Dermis microvascular lymphatic vessel endothelial cell (primary cell): ENCODE measurements at places on chromosomes 4 and X. TPM values are rescaled to one million over a fixed set of nuclear protein-coding genes. Genes with fewer than 3 reads are reported as not detected.

DNA sequence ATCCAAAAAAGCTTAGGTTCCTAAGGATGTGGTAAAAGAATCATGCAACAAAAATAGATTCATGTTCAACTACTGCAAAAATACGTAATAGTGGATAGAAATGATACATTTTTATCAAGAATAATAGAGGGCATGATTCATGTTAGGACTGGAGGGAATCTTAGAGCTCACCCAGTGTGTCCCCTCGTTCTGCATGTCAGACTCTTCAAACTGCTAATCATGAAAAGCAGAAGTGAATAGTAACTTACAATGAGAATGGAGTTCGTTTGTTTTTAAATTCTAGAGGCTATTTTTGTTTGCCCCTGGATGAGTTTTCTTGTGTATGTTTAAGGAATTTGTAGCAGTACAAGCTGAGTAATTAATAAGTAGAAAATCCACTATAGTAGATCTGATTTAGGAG is 79.4 kb downstream of the MSL3 start:
- no peak for DNase-seq

DNA sequence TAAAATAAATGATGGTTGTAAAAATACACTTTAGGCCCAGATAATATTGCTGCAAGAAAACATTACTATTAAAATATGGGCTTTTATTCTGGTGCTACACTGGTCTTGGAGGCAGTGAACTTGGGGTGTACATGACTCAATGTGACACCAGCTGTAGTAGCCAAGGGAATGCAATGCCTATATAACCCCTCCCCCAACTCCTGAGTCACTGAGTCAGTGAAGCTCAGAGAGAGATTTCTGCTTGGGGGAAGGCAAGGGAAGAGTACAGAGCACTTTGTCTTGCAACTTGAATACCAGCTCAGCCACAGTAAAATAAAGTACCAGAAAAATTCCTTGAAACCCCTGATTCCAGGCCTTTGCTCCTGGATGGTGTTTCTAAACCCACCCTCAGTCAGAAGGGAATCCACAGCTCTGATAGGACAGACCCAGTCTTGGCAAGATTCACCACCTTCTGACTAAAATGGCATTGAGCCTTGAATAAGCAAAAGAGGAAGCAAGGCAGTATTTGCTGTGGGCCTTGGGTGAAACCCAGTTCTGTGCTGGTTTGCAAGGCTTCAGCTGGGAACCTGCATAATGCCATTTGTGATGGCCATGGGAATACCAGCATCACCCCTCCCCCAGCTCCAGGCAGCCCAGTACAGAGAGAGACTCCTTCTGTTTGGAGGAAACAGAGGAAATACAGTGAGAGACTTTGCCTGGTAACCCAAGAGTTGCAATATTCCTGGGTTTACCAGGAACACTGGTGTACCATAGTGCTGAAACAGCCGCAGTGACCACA is 209.9 kb downstream of the IQCM start:
- no peak for DNase-seq

DNA sequence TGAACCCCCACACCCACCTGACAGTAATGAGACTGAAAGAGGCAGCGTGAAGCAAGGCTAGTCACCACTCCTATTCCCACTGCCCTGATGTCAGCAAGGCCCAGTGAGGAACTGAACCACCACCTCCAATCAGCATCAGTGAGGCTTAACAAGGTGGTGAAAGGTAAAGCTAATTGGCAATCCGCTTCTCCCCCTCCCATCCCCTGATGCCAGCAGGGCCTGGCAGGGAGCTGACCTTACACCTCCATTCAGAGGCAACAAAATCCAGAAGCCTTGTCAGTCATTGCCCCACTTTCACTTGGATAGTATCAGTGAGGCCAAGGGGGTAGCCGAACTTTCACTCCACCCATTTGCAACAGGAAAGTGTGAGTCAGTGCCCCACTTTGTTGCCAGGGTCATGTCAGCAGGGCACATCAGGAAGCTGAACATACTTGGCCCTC is 60.8 kb downstream of the AWAT2 start:
- peak; percentile 84 for DNase-seq

DNA sequence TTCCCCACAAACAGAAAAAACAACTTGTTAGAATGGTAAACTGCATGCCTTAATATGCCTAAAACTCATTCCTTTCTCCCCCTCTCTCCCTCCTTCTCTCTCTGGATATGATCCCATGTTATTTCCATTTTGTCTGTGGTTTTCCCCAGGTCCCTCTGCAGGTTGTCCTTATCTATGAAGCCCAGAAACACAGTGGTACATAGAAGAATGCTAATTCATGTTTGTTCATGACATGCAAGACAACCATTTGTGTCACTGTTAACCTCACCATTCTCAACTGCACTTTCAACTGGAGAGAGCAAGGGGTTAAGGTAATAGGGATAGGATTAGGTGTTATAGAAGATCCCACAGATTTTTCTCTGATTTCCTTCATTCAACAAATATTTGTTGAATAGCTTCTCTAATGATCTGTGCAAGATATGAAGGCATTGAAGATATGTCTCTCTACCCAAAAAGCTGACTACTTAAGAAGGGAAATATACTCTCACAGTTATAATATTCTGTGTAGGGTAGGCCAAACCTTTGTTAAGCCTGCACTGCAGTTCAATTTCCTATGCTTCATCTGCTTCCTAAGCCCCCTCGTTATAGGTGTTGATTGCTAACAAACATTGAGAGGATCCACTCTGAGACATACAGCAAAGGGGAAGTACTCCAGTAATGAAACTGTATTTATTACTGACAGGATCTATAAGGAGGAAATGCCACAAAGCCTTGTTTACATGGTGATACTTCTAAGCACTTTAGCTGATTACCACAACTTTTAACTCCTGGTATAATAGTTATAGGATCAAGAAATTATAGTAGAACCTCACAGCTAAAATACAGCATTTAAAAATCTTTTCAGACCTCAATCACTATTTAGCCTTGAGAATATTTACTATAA is 96.1 kb downstream of the FRYL start:
- peak; percentile 11 for DNase-seq

DNA sequence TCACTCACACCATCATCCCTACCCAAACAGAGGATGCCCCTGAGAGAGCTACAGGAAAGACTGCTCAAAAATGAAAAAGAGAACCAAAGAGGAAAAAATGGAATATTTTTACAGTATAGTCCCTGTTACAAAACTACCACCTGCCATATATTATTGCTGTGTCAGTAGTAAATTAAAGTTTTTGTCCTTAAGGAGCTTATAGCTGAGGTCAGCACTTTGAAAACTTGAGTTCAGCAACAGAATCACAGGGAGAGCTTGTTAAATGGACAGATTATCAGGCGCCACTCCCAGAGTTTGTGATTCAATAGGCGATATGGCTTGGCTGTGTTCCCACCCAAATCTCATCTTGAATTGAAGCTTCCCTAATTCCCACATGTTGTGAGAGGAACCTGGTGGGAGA is 71.9 kb upstream of the FAM9A start:
- DNase-seq = no peak

- no peak for DNase-seq
These were observed 3.0 kb upstream of the APBB2 start for GRCh38 chr4:41217374-41217773.

DNA sequence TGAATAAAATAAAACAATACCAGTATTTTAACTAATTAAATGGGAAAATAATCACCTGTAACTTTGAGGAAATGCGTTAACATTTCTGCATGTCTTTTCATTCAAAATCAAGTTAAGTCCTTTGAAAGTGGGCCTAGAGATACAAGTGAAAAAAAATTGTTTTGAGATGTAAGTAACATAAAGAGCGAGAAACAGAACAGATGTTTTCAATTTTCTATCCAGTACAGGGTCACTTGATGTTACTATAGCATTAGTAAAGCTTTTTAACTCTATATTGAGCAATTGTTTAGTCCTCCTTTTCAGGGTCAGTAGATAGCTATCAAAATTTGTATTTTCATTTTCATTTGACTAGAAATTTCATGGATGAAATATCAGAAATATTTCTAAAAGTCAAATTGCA is 761.4 kb downstream of the CCSER1 start:
- no peak for DNase-seq

DNA sequence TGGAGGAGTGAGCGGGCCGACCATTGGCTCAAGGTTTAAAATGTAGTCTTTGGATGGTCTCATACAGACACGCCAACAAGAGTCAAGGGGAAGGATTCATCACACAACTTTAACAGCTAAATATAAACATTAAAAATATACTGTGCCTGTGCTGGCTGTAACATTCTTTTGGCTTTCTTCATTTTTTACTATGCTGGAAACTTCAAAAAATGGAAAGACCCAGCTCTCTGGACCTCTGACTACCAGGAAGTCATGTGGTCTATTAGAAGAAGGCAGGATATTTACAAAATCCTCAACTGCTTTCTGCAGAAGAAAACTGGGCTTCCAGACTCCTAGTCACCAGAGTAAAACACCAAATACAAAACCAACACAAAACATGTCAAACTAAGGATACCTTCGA is 49.8 kb upstream of the KLF3 start:
- no peak for DNase-seq

GRCh38 chr4:183099537-183100297 is 660 bp downstream of the WWC2 start:
- DNase-seq = peak; percentile 44

DNA sequence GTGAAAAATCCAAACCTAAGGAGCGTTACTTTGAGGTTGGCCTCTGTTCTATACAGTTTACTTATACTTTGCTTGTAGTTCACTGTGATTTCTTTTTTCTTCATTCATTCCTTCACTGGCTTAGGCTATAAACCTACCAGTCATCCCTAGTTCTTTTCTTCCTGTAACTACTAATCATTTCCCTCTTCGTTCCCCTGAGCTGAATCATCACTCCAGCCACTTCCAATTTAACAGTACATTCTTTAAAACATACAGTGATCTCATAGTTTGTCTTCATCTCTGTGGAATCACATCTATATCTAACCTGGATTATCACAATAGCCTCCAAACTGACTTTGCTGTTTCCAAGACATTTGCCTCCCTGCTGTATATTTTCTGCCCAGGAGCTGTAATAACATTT is 25.2 kb upstream of the NPFFR2 start:
- DNase-seq = no peak

- no peak for DNase-seq
These were observed 257.2 kb downstream of the FBXW7 start for GRCh38 chr4:152278505-152279233.

DNA sequence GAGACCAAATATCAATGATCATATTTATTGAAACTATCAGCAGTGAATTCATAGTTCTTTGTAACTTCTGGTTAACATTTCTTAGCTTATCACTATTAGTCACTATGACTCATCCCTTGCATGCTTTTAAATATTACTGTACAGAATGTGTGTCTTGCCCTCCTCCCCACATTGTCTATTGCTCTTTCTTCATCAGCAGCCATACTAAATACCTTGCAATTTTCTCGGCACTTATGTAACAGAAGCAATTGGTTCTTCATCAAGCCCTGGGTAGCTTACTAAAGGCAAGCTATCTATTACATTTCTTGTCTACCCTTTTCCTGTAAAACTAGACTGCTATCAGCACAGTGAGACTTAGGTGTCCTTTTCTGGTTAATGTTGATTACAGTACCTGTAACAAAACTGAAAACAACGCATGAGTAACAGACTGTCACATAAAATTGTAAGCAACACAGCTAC is 8.2 kb downstream of the KLHL4 start:
- DNase-seq = no peak

DNA sequence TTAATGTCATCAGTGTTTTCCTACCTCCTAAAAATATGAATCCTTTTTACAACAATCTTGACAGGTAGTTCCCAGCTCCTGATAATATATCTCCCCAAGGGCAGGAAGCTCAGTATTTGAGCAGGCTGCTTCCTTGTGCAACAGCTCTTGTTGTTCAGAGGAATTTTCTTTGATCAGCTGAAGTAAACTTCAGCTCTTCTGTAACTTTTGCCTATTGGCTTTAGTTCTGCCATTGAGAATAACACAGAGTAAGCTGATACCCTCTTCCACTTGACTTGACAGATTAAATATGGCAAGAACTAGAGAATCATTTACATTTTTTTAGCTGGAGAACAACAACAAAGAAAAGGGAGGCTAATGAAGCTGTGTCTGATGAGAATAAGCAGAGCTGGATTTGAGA is 75.2 kb downstream of the LUZP4 start:
- no peak for DNase-seq

DNA sequence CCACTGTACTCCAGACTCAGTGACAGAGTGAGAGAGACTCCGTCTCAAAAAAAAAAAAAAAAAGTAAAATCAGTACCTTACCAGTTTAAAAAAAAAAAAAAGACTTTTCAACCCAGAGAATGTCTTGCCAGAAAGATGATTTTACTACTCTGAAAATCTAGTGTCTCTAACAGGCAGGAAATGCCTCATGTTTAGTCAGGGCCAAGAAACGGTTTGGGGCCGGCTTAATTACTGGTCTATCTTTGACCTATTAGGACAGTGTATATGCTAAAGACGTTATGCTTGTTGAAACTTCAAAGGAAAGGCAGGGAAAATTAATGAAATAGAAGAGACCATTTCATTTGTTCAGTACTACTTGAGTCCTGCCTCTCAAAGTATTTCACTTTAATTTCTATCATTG is 9.9 kb downstream of the BEND4 start:
- DNase-seq = no peak

GRCh38 chr4:76426272-76426671 is 5.3 kb upstream of the CCDC158 start:
- DNase-seq = no peak

GRCh38 chr4:83232082-83232481 is 52.5 kb downstream of the COQ2 start:
- DNase-seq = no peak

DNA sequence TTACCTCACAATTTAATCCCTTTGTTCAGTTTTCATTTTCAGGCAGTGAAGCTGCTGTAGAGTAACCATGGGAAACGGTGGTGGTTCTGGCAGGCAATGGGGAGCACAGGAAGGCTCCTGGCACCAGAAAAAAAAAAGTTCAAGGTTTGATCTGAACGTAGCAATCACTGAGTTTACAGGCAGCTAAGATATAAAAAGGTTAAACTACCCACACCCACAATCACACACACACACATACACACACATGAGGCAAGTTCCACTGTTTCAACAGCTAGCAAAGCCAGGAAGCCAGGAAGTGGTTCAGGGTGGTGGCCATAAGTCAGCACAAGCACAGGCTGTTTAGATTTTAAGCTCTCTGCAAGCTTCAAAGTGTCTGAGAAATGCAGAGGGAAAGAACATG is at the start of gene SULT1B1:
Gene SULT1B1 (minus strand): TSS at position 166 of the 400 bp plus-strand sequence. CDS start 5,403 bp downstream, outside the sequence.
- peak; percentile 70 for DNase-seq

BCAP31 gene
- 341 and 362 TPM in 2 replicates for total RNA-seq

HSD17B13 gene
- total RNA-seq = under 0.01 and 0.13 TPM in 2 replicates

COL4A5 gene
- total RNA-seq = 30.7 and 34.9 TPM in 2 replicates

CT45A6 gene
- total RNA-seq = not detected in 2 replicates

GAGE12H gene
- total RNA-seq = not detected in 2 replicates
